H9 (cell line): ENCODE measurements at places on chromosomes 1 and 21.

DNA sequence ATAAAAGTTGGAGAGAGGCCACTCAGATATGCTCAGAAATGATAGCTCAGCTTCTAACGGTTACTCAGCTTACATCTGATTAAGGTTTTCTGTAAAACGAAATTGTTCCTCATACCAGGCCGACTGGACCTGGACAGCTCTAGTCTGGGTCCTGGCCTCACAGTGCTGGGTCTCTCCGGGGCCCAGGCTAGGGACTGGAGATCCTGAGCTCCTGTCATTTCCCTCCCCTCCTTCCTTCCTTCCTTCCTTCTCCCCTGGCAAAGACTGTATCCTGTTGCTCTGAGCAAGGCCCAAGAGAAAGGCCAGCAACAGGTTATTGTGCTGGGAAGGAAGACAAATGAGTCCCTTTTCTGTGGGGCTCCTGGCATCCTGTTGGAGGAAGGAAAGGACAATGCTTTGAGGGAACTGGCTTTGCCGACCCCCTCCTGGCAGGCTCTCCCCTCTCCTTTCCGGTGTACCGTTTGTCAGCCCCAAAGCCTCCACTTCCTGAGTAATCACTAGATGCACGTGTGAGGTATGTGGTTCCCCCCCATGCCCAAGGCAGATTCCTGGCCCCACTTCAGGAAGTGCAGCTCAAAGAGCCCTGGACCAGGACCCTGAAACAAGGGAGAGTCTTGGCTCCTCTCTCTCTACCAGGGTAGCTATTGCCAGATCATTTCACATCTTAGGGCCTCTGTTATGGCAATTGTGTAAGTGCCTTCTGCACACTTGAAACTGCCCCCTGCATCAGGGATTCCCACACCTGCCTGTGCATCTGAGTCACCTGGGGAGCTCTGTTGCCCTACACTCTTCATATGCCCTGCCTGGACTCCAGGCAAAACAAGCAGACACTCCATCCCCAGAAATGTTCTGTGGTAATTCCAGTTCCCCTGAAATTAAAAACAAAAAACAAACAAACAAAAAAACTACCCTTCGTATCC, 212.7 kb upstream of the FGGY start:
- DNase-seq, result peak; percentile 66

GRCh38 chr1:59952065-59952464, 25.5 kb upstream of the CYP2J2 start:
- DNase-seq, result no peak

- DNase-seq, result no peak
Measured at GRCh38 chr1:201746156-201746555, 82.8 kb upstream of the IPO9 start.

DNA sequence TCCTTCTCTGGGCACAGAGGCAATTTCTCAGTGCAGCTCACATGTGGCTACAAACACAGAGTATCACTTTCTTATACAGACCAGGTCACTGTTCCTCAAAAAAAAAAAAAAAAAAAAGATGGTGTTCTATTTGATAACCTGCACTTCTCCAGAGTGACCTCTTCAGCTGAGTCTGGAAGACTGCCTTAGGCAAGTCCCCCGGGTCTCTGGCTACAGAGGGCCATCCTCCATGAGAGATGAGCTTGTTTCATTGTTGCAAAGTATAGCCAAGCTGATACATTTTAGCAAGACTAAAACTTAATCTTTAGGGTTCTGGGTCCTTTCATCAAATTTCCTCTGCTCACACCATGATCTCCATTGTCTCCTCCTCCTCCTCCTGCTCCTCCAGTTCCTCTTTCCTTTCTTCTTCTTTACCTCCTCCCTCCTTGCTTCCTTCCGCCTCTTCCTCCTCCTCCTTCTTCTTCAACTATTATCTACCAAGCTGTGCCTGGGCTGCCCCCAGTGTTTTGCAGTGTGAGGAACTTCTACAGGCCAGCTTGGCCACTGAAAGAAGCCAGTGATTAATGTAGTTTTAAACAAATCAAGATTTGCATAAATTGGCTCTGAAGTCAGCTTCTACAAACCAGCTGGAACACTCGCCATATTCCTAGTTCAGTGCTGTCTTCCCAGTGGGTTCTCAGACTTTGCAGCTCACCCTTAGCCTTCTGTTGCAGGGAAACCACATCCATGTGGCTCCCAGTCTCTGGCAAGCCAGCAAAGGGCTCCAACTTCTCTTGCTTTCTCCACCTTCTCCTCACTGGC, 139.4 kb downstream of the RUNX1 start:
- DNase-seq, result no peak

DNA sequence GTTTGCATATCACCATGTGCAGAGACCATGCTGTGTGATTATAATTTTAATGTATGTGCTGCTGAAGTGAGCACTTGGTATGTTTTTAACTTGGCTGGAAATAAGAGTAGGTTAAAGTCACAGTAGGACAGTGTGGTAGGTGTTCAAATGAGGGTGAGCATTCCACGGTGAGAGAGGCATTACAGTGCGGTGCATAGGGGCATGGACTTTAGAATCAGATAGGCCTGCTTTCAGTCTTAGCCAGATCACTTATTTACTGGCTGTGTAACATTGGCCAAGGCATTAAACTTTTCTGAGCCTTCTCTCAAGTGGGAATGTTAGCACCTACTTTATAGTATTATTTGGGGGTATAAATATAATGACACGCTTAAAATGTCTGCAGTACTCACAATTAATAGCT, 43.2 kb downstream of the GIPC2 start:
- no peak for DNase-seq

- DNase-seq, result no peak
Measured at GRCh38 chr1:5519366-5520135, 472.7 kb downstream of the NPHP4 start.

GRCh38 chr1:152053375-152053774, 16.6 kb upstream of the S100A11 start:
- DNase-seq, result no peak

DNA sequence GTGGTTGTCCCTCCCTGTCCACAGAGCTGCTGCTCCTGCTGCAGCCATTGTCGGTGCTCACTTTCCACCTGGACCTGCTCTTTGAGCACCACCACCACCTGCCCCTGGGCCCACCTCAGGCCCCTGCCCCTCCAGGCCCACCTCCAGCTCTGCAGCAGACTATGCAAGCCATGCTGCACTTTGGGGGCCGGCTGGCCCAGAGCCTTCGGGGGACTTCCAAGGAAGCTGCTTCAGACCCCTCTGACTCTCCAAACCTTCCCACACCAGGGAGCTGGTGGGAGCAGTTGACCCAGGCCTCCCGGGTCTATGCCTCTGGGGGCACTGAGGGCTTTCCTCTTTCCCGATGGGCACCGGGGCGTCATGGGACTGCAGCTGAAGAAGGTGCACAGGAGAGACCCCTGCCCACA, 5.9 kb downstream of the RUSC1 start:
- DNase-seq, result no peak

DNA sequence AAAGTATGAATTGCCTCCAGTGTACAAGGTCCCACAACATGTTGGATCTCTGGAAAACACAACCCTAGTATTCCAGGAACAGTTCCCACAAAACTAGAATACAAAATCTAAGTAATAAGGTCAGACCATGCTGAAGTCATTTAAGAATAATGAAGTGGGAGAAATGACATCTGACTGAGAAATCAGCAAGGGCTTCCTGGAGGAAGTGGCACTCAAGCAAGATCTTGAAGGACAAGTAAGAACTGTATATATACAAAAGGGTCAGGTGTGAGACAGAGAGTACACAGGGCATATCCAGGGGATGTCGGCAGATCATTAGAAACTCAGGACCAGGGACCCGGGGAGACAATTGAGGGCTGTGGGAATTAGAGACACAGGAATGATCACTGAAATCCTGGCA, 18.7 kb downstream of the MIS18A start:
- no peak for DNase-seq

DNA sequence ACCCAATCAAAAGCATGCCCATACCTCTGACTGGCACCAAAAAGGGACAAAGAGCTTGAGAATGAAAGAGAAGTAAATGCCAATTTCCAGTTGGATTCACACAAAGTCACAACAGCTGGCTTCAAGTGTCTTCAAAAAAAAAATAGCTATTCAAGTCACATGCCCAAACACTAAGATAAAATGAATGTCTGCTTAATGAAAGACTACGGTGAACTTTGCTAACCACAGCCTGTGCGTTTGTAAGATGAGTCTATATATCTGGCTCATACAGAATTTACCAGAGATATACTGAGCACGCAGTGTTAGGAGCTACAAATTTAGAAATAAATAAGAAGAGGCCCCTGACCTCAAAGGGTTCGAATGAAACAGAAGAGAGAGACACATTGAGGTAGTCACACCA, 73.2 kb downstream of the DAB1 start:
- DNase-seq, result no peak

DNA sequence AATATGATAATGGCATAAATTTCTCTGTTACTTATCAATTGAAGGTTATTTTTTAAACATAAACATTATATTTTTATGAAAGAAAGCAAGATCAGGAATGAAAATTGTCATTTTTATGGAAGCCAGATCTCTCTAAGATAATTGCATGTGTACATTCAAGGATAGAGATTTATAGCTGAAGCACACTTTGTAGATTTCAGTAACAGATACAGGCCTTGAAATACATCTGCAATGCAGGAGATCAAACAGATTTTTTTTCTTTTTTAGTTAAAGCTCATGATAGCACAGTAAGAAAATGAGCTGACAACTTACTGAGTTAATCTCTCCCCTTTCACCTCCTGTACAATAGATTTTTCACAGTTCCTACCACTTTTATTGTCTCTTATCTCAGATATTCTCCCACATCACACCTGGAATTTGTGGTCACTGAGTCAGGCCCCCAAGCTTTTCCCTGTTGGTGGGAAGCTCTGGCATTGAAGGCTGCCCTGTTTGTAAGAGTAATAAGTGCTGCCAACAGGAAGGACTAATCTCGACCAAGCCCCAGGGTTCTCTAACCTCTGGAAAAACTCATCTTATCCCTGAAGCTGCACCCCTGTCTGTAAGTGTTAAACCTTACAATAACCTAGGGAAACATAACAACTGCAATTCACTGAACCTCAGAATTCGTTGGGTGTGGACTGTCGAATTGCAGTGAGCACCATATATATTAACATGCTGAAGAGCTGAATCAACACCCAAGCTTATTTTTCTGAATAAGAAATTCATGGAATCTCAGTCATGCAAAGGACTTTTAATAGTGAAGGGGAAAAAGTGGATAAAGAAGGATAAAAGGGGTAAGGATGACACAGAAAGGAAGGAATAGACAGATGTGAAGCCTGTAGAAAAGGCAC, 599.0 kb downstream of the LMO4 start:
- no peak for DNase-seq

DNA sequence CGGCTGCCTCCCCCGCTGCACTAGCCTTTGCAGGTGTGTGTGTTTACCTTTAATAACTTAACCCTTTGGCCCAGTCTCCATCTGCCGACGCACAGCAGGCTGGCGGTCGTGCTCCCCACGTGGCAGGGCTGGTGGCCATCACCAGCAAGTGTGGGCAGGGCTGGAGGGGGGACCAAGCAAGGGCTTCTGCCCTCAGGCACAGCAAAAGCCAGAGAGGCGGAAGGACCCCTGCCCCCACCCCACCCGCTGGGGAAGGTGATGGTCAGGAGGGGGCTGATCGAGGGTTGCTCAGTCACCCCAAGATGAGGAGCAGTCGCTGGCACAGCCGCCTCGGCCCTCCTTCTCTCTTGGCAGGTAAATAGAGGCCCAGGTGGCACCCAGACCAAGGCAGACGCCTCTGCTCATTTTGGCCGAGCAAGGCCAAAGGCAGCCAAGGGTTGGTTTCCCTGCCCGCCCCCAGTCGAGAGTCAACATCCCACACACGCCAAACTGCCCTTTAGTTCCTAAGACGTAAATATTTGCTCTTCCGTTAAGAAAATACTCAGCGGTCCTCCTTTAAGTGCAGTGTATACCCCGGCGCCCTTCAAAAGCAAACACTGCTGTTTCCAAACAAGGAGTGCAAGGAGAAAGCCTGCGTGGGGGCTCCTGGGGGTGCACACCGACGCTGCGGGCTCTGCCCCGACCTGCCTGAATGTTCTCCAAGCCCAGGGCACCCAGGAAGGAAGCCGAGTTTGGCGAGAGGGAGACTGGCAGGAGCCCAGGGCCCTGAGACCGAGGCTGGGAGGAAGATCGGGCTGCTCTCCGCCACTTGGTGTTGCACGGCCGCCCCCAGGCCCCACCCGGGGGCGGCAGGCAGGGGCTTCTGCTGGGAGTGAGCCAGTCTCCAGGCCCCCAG, 82.7 kb downstream of the SIK1 start:
- DNase-seq, result no peak

- no peak for DNase-seq
Measured at GRCh38 chr1:65048335-65048734, 82.0 kb upstream of the JAK1 start.

DNA sequence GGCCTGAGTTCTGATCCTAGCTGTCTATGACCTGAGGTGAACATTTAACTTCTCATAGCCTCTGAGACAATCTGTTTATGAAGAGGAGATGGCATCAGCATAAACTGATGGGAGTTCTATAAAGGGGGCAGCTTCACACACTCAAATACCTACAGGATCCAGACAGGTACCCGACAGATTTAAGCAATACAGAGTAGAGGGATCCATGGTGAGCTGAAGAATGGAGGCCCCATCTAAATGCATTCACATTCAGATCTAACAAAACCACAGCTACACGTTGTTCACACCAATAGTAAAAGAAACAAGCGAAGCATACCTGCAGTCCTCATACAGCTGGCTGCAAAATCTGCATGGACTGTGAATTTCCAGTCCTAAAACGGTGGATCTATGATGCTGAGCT, 48.7 kb upstream of the ESRRG start:
- DNase-seq, result no peak

DNA sequence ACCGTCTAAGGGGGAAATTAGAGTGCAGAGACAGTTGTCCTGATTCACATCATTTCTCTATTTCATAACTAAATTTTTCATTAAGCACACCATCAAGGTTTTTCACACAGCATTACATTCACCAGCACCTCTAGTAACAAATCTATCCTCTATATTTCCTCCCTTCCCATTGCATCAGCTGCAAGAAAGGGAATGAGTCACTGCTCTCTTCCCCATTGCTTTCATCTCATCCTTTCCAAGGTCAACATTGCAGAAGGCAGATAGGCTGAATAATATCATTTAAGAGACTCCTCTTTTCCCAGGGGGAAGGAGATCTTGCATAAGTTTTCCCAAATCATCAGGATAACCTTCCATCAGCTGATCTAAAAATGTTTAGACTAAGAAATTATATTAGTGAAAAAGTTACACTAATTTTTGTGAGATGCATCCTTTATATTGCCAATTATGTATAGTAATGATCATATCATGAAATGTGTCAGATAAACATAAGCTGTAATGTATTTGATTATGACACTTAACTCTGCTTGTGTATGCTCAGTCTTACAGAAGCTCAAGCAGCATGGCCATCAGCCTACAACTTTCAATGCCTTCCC, 4.3 kb downstream of the INTS7 start:
- no peak for DNase-seq

GRCh38 chr1:6923416-6923815, 138.2 kb downstream of the CAMTA1 start:
- no peak for DNase-seq

GRCh38 chr1:157112186-157112867, 12.7 kb upstream of the ETV3L start:
- no peak for DNase-seq
